Spinal cord (tissue), 10 donors: ENCODE measurements at places on chromosomes 6 and 20. TPM values are rescaled to one million over a fixed set of nuclear protein-coding genes. Genes with fewer than 3 reads are reported as not detected.

CRISP2 gene
- total RNA-seq = 1.2 TPM

- no peak for DNase-seq
These were observed 31.2 kb upstream of the SPTLC3 start for GRCh38 chr20:12977328-12978125.

DNA sequence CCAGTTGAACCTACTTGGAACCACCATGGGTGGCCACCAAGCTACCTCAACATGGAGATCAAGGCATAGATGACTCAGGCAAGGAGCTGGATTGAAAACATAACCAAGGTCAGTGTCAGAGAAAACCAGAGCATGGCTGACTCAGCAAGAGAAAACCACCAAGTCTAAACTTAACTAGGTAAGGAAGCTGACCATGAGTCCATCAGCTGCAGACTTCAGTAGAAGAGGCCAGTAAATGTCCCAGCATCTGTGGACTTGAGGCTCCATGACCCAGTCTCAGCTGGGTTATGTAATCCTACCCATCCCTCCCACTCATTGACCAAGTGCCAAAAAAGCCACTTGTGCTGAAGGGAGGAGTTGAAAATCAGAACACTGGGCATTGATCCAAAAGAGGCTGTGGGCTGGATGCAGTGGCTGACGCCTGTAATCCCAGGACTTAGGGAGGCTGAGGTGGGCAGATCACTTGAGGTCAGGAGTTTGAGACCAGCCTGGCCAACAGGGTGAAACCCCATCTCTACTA lies 93.7 kb upstream of the CBLN4 start:
- DNase-seq = no peak

DNA sequence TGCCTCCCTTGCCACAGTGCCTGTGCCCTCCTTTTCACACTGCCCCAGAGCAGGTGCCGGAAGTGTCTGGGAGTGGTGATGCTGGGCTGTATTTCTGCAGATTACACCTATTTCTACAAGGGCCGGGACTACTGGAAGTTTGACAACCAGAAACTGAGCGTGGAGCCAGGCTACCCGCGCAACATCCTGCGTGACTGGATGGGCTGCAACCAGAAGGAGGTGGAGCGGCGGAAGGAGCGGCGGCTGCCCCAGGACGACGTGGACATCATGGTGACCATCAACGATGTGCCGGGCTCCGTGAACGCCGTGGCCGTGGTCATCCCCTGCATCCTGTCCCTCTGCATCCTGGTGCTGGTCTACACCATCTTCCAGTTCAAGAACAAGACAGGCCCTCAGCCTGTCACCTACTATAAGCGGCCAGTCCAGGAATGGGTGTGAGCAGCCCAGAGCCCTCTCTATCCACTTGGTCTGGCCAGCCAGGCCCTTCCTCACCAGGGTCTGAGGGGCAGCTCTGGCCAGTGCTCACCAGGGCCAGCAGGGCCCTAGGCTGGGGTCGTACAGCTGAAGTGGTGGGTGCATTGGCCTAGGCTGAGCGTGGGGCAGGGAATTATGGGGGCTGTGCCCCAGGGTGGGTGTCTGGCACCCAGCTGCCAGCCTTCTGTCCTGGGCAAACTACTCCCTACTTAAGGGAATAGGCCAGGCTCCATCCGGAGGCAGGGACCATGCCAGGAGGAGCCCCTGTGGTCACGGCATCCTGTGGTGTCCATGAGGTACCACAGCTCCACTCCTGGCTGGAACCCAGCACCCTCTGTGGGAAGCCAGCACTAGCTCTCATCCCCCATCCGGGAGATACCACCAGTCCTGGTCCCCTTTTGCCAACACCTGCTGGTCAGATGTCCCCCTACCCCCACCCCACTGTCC lies 3.5 kb downstream of the MMP24OS start:
- DNase-seq = no peak

DNA sequence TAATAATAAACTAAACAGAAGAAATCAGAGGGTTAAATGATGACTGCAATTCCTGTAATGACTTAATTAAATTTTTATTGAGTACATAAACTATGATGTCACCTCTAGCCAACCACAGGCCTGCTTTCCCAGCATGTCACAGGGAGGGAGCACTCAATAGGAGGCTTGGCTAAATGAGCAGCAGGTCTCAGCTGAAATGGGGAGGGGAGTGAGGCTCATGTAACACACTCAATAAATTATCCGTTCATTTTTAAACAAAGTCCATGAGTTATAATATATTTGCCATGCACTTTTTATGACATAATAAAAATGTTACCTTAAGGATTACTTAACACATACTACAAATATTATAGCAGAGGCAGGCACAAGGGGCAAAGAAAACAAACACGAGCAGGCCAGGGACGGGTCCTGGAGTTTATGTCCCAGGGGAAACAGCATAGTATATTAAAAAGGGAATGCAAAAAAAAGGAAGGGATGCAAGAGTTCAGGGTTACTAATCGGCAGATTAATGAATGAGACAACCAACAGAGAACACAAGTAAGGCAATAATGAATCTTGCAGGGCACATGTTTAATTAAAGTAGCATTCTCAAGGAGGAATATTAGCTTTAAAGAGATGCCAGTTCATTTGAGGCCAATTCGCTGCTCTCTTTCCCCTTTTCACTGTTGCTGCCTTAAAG lies 27.1 kb upstream of the FAM83C start:
- DNase-seq = no peak

NHSL1 gene
- total RNA-seq = 19.6 TPM

PROCR gene
- 16.3 TPM for total RNA-seq

DNA sequence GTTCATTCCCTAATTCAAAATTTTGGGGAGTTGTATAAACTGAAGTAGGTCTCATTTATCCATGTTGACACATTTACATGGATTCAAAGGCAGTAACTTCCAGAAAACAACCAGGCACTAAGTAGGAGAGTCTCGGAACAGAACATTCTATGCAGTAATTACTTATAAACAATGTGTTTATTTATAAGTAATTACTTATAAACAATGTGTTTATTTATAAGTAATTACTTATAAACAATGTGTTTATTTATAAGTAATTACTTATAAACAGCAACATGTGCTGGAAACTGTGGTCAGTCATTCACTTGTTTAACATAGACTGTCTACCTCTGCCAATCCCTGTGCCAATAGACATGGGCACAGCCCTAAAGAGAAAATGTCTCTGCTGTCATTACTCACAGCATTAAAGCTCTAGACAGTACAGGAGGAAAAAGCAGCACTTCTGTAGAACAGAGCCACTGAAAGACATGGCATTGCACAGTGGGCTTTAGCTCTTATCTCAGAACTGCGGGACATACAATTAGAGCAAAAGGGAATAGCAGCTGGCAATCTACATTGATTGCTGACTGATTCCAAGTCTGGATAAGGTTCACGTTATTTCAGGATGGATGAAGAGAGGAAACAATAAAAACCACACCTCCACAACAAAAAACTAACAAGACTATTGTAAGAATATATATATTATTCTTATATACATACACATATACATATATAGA lies 188.2 kb downstream of the WDR27 start:
- DNase-seq = no peak

CENPQ gene
- 11.6 TPM for total RNA-seq

SIRPB1 gene
- total RNA-seq = not detected

PTK6 gene
- total RNA-seq = not detected
